Left kidney (tissue), 8 donors: ENCODE measurements at places on chromosomes 3 and 15.

DNA sequence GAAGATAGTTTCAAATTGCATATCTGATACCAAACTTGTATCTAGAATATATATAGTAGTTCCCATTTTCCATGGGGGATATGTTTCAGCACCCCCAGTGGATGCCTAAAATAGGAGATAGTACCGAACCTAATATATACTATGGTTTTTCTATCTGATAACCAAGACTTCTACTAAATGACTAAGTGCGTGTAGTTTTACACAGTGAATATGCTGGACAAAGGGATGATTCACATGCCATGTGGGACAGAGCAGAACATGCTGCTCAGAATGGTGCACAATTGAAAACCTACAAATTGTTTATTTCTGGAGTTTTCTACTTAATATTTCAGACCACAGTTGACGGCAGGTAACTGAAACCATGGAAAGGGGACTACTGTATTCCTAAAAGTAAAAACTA, 73.4 kb upstream of the TP63 start:
- no peak for DNase-seq

GRCh38 chr3:62143843-62144450, 229.4 kb downstream of the FEZF2 start:
- no peak for DNase-seq

DNA sequence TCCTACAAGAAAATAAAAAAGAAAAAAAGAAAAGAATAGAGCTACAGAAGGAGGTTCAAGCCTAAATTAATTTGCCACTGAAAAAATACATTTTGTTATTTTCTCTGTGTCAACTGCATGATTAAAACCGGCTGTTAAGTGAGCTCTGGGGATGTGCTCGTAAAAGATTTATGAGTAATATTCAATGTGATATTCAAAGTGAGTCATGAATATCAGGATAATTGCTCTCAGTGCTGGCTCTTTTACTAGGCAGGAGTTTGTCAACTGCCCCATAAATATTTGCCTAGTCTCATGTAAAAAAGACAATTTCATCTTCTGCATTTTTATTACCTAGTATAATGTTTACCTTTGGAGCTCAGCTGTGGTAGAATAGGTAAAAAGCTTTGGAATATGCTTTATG, 78.9 kb downstream of the CDIN1 start:
- DNase-seq, result no peak

GRCh38 chr3:68458581-68458980, 473.8 kb downstream of the TAFA4 start:
- no peak for DNase-seq

- no peak for DNase-seq
These were observed 11.2 kb downstream of the SH2D7 start for GRCh38 chr15:78103406-78104118.

GRCh38 chr3:46960081-46960701, 16.4 kb downstream of the CCDC12 start:
- DNase-seq, result no peak

DNA sequence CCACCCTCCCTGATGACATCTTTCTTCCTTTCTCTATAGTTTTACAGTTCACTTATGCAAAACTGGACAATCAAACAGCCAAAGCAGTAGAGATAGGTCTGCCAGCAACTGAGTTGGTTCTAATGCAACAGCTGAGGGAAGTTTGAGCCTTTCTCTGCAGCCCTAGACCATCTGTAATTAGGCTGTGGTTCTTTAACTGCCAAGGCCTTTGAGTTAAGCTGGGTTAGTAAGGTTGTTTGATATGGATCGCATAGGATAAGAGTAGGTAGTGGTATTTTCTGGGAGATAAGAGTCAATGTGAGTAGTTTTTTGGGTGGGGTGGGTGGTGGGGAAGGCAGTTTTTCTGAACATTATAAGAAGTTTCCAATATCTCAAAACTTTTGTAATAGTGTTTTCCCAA, 3.0 kb downstream of the RPL39L start:
- no peak for DNase-seq
